ENCODE measurements at places on chromosomes 2 and 18.

DNA sequence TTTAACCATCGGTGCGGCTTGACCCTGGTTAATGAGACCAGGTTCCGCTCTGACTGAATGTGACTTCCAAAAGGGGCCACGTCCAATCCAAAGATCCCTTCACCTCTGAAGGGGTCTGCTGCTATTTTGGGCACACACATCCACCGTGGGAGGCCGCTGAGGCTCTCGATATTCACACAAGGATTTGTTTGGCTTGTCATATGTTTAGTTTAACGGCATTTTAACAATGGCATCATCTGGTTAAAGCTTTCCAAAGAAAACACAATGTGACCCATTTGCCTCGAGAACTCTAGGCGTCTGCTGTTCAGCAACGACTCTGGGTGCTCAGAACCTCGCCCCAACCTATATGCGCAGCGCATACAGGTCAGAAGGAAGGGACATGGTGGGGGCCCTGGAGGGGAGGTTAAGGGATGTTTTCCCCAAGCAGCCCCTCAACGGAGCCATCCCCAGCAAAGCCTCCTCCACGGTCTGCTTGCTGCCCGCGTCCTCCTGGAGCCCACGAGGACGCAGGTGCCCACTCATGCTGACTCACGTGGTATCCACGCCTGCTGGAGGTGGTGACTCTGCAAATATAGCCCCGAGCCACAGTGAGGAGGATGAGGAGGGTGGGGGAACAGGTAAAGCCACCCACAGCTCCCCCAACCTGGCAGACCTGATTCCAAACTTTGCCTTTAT lies 260.3 kb downstream of the HDAC4 start:
- DNase-seq = no peak

DNA sequence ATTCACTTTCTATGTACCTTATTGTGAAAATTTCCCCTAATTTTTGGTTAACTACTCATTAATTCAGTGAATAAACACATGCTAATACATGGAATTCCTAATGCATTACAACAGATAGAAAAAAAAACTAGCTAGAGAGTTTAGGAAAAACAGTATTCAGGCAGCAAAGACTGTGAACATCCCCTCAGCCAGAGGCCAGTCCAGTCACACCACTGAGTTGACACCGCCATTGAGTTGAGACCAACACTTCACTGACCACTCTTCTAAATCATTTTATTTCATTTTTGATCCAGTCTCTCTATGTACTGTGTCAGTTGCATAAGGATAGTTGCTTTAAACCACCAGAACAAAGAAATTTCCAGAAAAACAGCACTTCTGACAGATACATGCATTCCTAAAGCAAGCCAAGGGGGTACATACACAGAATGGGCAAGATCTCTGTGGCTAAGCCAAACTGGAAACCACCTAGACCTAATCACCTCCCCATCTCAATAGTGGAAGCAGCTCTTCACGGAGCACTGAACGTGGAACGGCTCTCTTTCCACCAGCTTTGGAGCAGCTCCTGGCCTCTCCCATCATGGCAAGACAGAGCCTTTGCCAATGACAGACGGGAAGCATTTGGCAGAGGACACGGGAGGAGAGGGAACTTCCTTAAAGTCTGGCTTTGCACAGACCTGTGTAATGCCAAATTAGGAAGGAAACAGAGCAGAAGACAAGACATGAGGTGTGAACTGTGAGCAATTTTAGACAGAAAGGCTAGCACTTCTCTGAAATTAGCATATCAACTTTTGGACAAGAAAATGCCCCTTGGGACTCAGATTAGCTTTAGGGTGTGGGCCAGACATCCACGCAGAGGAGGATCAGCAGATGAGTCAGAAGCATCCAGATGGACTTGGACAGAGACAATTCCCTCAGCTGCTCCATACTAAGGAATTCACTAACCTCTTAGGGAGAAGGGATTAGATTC lies 36.4 kb downstream of the CACNB4 start:
- DNase-seq = no peak

DNA sequence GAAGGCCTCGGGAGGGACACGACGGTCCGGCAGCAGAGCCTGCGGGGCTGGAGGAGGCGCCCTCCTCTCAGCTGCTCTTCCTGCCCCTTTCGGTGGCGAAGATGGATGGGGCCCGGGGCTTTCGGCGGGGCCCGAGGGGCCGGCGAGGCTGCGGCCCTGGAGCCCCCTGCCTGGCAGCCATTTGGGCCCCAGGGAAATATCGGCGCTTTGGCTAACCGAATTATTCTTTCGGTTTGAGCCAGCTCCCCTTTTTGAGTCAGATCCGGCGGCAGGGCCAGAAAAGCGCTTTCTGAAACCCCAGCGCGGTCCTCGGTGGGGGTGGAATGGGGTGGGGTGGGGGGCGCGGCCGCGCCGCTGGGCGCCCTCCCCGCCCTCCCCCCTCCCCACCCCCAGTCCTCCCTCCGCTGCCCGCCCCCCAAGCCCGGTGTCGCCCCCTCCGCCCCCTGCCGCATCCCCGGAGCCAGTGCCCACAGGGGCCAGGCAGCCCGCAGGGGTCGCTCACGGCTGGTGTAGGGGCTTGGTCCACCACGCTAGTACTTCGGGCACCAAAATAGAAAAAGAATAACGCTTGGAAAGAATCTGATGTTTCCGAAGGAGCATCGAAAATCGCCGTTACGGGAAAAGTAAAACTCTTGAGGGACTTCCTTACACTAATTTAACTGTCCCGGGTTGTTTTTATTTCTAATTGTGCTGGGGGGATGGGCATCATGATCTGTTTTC lies 9.1 kb upstream of the ARID5A start:
- DNase-seq = peak; percentile 65

DNA sequence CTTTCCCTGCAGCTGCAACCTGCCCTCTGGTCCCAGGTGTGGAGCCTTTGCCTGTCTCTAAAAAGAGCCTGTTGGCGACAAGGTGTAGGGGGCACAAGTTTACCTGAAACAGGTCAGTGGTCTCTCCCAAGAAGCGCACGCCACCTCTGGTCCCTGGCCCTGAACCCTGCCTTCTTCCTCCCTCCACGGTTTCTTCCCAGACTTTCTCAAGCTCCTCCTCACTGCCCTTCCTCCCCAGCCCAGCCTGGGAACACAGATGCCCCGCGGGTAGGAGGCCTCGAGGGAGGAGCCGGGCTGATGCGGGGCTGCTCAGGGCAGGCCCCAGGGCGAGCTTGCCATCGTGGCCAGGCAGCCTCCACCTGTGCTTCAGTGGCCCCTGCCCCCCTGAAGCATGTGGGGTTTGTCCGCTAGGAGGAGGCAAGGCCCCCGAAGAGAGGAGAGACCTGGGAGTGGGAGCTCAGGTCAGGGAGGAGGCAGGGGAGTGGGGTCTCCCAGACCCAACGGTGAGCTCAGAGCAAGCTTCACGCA lies 89.5 kb downstream of the SMAD7 start:
- DNase-seq = no peak

DNA sequence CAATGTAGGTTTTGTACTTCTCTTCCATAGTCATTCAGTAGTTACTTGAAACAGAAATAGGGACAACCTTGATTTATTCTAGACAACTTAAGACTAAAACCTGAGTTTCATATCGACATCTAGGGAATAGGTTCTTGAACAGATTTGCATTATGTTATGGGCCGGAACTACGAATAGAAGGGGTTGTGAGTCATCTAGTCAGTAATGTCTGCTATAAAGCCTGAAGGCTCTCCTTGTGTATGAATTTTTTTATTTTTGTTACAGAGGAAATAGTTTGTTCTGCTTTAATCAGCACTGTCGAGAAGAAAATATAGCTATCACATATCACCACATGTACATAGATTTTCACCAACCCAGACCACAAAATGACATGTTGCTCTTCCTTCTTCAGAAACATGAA lies 17.3 kb upstream of the TRIM43 start:
- DNase-seq = no peak

DNA sequence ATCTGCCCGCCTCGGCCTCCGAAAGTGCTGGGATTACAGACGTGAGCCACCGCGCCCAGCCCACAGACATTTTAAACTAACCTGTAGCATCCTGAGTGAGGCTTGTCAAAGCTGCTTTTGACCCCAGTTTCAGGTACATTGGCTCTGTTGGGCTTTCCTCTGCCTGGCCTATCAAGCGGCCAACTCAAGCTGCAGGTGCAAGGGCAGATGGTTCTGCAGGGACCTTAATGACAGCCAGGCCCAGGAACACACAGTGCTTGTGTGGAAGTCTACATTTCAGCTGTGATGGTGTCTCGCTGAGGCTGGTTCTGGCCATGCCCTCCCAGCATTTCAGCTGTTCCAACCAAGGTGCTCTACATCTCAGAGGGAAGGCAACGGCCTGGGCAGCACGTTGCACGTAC lies 18.4 kb downstream of the INPP4A start:
- no peak for DNase-seq

- no peak for DNase-seq
These were observed 24.2 kb downstream of the TMEM178A start for GRCh38 chr2:39689876-39690275.

DNA sequence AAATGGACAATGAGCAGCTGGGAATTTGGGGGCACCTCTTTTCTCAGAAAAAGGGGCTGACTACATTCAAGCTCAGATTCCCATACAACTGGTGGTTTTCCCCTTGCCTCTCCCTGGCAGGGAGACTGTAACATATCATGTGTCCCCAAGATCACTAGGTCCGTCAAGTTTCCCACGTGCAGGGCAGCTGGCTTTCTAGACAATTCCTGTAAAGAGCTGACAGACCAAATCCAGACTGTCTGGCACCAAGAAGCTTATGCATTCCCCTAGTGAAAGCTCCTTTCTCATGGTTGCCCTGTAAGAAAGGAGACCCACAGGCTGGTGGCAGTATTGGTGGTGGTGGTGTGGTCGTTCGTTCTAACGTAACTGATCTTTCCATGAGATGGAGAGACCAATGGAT lies 48.8 kb downstream of the THUMPD2 start:
- DNase-seq = no peak

DNA sequence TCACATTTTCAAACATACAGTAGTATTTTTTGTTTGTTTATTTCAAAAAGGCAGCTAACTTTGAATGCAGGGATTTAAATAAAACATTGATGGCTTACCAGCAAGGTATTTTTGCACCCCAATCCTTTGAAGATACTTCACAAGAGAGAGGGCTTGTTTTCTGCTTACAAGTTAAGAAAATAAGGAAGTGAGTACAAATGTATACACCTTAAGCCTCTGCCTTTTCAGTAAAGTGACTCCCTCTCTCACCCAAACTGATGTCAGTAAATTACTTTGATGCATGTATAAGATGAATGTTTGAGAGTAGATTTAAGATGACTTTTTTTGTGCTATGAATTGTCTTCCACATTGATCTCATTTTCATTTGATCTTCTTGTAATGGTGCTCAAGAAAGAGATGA lies 820.0 kb downstream of the CPS1 start:
- DNase-seq = no peak

DNA sequence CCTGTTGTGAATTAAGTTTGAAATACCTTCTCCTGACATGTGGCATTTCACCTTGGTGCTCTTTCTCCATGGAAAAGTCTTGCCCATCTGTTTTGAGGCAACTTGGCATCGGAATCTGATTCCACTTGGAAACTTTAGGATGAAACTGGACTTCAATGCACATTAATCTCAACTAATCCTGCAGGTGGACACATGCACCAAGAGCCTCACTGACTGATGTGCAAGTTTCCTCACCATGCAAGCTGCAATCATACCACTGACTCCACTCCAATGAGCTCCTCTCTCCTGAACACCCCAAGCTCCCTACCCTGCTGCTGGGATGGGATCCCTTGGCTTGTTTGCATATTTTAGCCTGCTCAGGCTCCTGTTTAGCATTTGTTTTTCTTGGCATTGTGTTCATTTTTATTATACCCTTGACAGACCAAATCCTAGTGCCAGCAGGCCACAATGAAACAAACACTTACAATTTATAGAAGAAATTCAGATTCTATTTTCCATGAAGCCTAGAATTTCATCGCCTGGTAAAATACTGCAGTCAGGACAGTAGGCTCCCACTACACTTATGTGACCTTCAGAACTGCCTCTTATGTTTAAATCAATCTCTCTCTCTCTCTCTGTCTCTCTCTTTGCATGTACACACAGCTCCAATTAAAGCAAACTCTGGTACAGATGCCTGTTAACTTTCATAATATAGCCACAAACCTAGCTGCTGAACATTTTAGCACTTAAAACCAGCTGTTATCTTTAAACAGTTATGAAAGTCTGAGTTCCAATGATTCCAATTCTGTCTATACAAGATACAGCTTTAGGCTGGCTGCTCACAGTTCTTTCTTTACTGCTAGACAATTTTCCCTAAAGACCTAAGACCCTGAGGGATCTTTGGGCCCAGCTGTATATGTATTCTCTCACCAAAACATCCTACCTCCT lies 141.5 kb downstream of the OSR1 start:
- DNase-seq = no peak

DNA sequence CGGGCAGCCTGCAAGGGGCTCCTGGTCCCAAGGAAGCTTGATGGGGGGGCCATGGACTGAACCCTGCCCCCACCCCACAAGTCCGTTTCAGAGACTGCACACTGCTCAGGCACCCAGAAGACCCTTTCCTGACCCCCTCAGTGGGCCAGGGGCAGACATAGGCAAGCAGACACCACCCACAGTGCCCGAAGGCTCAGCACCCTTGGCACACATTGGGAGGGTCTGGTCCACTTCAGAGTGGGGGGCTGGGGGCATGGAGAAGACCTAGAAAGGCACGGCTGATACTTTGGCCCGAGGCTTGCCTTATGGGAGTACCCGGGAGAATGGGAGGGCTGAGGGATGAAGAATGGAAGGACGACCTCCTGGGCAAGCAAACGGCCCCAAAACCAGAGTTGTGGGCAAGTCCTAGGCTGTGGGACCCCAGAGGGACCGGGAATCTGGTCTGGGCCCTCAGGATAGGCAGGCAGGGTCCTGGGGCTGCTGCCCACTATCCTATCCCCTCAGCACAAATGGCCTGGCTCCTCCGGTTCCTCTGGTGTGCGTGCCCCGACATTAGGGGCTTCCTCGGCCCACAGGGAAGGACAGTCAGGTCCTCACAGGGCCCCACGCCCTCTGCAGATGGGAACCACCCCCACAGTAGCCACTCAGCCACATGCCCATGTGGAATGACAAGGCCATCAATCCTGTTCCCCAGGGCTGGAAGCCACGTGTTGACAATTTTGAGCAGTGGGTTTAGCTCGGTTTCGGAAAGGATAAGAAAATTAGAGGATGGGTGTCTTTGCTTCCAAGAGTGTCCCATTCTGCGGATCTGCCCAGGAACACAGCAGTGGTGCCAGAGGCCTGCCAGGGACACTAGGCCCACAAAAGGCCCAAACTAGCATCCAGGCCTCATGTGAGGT lies 15.0 kb upstream of the GPC1 start:
- DNase-seq = no peak

GRCh38 chr2:172098650-172099471 lies 3.8 kb downstream of the DLX2 start:
- DNase-seq = peak; percentile 40

All from CD4-positive, alpha-beta T cell treated with Interleukin-17A for 1 hour (primary cell).